ENCODE measurements at places on chromosomes 3 and 15.

GRCh38 chr15:34119291-34119690 lies 17.4 kb downstream of the PGBD4 start:
- DNase-seq = peak; percentile 13

GRCh38 chr3:187994221-187995042 lies 159.5 kb upstream of the LPP start:
- peak; percentile 68 for DNase-seq

- peak; percentile 46 for DNase-seq
Measured at GRCh38 chr3:187943677-187944389, 198.6 kb upstream of the BCL6 start.

- no peak for DNase-seq
Measured at GRCh38 chr15:79676621-79677020, 220.2 kb downstream of the MTHFS start.

DNA sequence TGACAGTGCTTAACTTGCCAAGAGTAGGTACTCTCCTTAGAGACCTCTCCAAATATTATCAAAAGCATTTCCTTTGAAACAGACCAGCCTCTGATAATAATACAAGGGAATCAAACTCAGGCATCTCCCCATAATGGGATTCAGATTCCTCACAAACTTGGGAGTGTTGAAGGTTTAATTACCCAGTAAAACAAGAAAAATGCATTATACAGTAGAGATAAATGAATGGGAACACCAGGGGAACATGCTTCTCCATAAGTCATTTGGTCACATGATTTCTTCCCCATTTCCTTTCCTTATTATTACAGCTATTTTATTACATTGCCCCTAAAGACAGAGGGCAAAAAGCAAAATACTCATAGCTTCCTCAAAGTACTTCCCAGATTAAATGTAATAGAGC lies 325.0 kb upstream of the CDIN1 start:
- DNase-seq = no peak

DNA sequence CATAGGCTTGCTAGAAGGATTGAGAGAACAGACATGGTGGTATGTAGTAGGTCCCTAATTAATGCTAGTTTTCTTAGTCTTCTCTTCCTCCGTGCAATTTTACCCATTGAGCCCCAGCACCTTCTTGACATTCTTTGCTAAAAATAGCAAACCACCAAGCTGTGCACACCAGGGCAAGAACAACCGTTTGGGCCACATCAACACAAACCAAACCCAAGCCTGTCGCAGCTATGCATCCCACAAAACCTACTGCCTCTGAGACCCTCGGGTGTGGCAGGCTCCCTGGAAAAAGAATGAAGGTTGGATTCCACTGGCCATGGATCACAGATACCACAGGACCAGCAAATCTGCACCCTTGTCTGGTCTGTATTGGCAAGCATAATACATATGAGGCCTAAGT lies 27.1 kb downstream of the HEG1 start:
- DNase-seq = no peak

DNA sequence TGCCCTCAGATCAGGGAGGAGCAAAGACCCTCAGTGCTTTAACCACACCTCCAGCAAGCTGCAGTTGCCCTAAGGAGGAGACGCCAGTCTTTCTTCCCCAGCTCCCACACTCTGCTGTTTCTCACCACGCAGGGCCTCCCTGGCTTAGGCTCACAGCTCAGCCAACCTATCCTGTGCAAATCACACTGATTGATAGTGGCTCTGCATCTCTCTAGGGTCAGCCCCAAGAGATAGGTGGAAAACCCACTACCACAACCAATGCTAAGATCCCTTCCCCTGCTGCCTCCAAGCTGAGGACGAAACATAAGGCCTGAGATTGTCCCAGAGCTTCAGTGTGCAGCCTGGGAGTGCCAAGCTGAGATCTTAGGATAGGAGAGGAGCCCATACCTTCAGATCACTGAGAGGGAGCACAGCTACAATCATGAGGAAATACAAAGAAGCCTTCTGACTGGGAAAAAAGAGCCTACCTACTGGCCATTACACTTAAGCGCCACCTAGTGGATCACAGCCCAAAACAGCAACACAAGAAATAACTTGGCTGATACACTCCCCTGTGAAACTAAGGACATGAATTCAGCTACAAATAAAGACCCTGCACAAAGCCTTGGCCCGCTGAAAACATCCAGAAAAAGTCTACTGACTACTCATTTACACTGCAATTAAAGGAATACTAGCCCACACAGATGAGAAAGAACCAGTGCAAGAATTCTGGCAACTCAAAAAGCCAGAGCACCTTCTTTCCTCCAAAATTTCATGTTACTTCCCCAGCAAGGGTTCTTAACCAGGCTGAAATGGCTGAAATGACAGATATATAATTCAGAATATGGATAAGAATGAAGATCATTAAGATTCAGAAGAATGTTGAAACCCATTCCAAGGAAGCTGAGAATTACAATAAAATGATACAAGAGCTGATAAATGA lies 271.5 kb upstream of the DCBLD2 start:
- DNase-seq = peak; percentile 68

GRCh38 chr3:128835096-128835495 lies 44.3 kb upstream of the ACAD9 start:
- no peak for DNase-seq

- DNase-seq = no peak
Measured at GRCh38 chr3:133367403-133367802, 32.5 kb upstream of the BFSP2 start.

DNA sequence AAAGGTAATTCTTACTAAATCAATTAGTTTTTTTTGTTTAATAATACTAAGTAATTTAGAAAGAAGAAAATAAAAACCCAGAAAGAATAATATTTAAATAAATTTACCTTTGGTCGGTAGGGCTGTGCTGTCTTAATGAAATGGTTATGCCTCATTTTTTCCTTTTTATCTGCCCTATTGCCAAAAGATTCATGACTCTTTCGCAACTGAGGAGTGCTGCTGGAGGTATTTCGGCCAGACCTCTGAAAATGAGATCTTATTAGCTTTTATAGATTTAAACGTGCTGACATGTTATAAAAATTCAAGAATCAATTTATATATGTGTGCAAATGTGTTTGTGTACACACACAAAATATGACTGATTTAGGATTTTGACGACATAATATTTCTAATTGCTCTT lies 67.1 kb upstream of the USP50 start:
- DNase-seq = no peak

- DNase-seq = peak; percentile 19
Measured at GRCh38 chr3:177820683-177821316, 623.5 kb upstream of the TBL1XR1 start.

DNA sequence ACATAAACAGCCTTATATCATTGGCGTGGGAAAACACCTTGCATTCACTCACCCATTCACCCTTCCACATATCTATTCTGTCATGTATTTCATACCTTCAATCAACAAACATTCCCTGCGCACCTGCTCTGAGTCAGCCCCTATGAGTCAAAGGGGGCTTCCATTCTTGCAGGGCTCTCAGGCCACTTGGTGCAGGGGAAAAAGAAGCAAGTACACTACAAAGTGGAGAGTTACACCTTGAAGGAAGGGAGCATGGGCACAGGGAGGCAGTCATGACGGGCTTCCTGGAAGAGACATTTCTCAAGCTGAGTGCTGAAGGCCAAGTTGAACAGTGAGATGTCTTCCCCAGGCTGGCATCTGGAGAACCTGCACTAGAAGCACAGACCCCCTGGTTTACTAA lies 4.6 kb upstream of the AMOTL2 start:
- no peak for DNase-seq

DNA sequence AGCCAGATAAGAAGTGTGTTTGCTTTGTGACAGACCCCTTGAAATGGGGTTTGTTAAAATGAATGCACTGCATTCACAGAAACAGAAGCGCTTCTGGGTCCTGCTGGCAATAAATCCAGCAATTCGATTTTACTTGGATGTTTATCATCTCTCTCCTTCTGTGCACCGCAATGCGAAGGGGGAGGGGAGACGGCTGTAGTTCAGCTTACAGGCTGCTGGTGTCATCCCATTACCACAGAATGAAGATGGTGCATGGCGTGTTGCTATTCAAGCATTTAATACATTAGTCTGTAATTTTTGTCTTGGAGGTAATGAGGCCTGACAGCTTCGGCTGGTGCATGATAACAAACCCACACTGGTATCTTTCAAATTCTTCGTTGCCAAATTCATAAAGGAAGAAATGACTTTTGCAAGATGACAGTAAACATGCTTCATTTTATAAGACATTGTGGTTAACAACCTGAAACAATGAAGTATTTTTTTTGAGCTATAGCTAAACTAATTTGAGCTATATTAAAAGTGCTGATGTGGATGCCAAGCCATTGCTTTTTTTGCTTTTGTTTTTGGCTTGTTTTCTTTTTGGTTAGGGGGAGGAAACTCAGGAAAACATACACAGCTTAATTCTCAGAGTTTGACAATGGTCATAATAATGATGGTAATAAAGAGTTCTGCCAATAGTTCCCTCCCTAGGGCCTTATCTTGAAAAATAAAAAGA lies 418.3 kb downstream of the OTOL1 start:
- DNase-seq = no peak

- DNase-seq = no peak
Measured at GRCh38 chr3:169945313-169945712, 21.3 kb upstream of the SEC62 start.

DNA sequence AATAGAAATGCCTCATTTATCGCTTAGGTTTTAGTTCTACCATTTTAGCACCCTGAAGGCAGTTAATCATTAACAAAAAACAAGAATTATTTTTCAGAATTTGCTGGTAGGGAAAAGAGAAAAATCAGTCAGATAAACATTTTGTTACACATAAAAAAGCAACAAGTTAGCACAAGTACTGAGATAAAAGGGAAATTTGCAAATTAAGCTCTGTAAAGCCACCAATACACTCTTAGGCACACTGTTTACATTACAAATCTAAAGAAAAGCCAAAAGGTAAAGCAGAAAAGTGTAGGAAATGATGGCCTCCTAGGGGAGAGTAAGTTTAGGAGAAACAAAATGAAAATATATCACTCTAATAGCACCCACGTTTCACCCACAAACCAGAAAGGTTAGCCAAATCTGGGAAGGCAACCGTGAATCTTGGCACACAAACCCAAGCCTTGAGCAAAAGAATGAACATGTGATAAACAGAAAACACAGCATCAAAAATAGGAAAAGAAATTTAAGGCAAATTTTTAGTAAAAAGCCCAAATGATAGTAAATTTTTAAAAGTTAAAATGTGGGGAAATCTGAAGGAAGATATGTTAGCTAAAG lies 1.6 kb upstream of the SATB1 start:
- no peak for DNase-seq

Measured in HT1080 (cell line).